ENCODE measurements at places on chromosomes 2 and 18.

DNA sequence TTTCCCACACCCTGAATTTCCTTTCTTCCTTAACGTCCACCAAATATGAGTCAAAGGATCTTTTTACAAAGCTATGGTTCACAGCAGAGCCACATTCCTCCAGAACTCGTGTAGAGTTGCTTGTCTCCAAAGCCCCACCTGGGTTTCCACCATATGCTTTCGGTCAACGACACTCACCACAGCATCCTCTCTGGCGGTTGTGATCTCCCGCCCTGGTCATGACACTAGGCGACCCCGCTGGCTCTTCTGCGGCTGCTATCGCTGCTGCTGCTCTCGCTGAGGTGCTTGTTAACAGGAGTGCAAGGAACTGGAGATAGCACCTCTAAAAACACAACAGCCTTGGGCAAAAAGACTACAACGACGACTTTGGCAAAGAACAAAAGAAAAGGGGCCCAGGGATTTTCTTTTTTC lies 340 bp downstream of the SLC40A1 start:
- peak; percentile 14 for DNase-seq

GRCh38 chr18:48824231-48824970 lies 126.4 kb downstream of the SMAD7 start:
- no peak for DNase-seq

- DNase-seq, result no peak
Observed at GRCh38 chr2:74048843-74049519, 64.3 kb downstream of the TET3 start.

DNA sequence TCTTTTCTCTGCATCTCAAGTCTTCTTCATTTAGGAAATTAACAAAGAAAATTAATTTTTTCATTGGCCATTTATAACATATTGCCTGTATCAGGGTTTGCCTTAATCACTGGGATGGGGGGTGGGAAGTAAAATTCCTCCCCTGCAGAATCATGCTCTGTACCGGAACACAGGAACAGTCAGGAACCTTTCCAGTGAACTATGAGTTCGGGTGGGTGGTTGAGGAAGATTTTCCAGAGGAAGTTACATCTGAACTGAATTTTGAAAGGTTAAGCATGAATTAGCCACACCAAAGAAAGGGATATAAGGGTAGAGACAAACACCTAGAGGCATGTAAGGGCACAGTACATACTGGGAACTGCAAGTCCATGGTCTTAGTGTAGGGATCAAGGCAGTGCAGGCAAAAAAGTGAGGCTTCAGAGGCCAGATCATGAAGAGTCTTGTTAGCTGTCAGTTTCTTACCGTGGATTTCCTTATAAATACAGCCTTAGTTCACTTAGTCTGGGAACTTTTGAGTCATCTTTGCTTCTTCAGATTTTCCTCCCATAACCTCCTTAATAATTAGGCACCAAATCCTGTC lies 55.6 kb downstream of the FAM117B start:
- no peak for DNase-seq

GRCh38 chr2:189178054-189178453 lies 1.5 kb downstream of the COL5A2 start:
- DNase-seq, result peak; percentile 21

DNA sequence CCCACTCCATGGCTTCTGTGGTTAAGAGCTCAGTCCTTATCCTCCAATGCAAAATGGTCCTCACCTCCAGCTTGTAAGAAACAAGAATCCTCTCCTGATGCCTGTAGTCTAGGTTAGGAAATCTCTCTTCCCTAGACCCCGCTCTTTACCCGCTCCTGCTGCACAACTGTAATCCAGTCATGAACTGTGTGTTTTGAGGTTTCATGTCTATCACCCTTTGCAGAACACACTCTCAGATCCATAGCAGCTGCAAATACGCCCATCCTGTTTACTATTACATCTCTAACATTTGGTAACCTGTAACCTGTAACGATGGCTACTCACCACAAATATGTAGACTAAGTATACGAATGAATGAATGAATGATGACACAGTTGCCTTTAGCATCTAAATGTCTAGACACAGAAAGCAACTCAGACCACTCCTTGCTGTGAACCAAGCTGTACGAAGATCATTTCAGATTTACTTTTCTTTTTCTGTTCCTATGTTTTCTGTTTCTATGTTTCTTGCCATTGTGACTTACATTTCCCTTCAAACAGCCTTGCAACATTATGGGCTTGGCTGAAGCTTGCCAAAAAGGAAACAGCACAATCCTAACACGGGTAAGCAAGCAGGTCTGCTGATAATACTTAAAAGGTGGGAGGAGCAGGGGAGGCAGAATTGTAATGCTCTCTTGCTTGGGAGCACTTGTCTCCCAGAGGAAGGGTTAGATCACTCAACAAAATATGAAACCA lies 53.7 kb downstream of the EPHA4 start:
- DNase-seq, result no peak

DNA sequence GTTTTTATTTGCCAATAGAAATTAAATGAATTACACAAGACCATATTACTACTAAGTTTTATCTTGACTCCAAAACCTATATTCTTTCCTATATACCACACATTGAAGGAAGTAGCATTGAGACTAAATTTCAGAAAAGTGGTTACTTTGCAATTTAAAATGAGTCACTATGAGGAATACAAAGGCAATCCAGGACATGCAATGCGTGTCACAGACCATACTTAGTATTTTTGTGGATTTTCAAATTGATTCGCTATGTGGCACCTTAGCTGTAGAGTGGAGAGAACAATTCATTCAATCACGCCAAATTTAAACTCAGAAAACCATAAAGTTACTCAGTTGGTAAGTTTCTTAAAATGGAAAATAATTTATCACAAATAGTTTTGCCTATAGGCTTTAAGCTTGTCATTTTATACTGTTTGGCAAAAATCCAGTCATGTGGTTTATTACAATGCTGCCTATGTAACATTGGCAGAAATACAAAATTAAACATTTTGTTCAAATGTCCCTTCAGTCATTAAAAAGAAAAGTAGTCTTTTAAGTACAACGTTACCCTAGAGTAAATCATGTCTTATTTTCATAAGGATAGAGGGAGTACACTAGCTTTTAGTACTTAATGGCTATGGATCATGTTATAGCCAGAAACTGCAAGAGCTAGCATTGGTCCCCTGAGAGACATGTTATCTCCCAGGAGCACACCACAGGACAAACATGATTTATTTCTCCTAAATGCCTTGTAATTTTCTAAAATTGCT lies 222.8 kb upstream of the CDH7 start:
- DNase-seq, result no peak

GRCh38 chr18:62101321-62101721 lies 85.5 kb downstream of the PIGN start:
- DNase-seq, result no peak

GRCh38 chr2:72793798-72794440 lies 31.9 kb downstream of the EXOC6B start:
- DNase-seq, result no peak
